ENCODE measurements at places on chromosomes 1 and 21. TPM values are rescaled to one million over a fixed set of nuclear protein-coding genes. Genes with fewer than 3 reads are reported as not detected.

GRCh38 chr1:116334015-116334547 is 39.0 kb upstream of the ATP1A1 start:
- no peak overlapping the region for H3K27ac ChIP-seq
- peaks cover 11% of the 10 kb centered on the region for H3K4me1 ChIP-seq
- no peak for DNase-seq
- no peaks in the 10 kb centered on the region for H3K36me3 ChIP-seq
- H3K4me3 ChIP-seq, result no peak overlapping the region

Gene DNAH14
- not detected for total RNA-seq

Gene SERINC2
- total RNA-seq, result 0.32 TPM

Gene ANKRD35
- total RNA-seq, result not detected

Gene FCRL2
- total RNA-seq, result 81.0 TPM

All from B cell (primary cell).